ENCODE measurements at places on chromosomes 12 and 14. TPM values are rescaled to one million over a fixed set of nuclear protein-coding genes. Genes with fewer than 3 reads are reported as not detected.

- DNase-seq, result no peak
These were observed 132.0 kb downstream of the DACT1 start for GRCh38 chr14:58769771-58770170.

- no peak for DNase-seq
These were observed 91.1 kb downstream of the FBXL14 start for GRCh38 chr12:1503281-1503711.

GRCh38 chr12:122955156-122955555, 11.1 kb downstream of the ABCB9 start:
- peak; percentile 89 for DNase-seq

DNA sequence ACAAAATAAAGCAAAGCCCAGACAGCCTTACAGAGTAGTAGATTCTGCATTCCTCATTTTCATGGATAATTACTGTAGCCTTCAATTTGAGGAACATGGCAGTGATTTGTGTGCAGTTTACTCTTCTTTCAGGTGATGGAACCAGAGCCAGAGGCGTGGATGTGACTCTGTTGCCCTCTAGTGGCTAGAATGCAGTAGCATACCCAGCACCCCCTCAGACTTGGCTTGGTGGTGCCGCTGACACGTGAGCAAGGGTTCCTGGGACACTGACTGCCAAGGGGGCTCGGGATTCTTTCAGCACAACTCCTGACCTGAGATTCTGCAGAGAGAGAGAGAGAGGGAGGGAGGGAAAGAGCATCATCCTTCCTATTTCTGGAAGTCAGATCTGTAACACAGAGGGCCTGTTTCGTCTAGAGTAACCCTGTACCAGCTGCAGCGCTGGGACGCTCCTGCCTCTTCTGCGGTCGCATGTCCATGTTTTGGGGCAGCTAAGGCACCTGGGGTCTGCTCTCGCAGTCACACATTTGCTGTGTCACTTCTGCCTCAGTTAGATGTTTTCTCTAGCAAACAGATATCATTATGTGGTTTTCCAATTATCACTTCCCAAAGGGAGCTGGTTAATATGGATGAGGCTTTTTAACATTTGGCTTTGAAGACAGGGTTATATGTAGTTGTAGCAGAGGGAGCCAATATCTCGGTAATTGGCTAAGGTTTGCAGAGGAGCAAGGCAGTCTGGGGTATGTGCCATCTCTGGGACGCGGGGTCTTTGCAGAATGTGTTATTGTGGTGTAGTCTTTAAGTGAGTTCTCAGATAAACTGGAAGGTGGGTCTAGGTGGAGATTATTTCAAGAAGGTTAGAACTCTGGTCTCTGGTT, 428.1 kb downstream of the NRXN3 start:
- peak; percentile 63 for DNase-seq

- no peak for DNase-seq
These were observed 41.8 kb upstream of the PTPRR start for GRCh38 chr12:70962226-70962794.

CCDC175 gene
- total RNA-seq, result not detected

PCED1B gene
- total RNA-seq, result 2.8 TPM

TMEM233 gene
- total RNA-seq, result 7.2 TPM

GRCh38 chr12:80118565-80119324, 19.4 kb downstream of the OTOGL start:
- DNase-seq, result no peak

- DNase-seq, result no peak
These were observed 7.9 kb upstream of the SGPP1 start for GRCh38 chr14:63735720-63736119.

TOMM20L gene
- not detected for total RNA-seq

PYGL gene
- total RNA-seq, result 161 TPM

DNA sequence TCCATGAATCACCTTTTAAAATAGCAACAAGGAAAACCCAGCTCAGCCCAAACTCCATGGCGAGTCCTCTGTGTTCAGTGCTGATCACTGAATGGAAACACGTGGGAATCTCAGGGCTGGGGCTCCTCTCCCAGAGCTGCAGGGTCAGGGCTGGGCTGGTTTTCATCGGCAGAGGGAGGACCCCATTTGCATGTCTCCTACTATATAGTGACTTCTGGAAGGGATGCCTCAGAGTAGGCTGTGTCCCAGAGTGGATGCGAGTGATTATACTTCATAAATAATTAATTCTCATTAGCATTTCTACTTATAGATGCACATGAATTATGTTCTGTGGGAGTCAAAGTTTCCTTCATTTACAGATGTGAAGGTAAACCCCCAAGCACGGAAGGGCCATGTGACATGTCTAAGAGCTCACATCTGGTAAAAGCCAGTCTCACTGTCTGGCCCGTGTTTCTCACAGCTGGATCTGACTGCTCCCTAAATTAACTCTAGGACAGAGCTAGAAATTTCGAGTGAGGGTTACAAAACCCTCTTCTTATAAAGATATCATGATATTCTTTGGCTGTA, 685.0 kb downstream of the TMEM121 start:
- DNase-seq, result no peak

DNA sequence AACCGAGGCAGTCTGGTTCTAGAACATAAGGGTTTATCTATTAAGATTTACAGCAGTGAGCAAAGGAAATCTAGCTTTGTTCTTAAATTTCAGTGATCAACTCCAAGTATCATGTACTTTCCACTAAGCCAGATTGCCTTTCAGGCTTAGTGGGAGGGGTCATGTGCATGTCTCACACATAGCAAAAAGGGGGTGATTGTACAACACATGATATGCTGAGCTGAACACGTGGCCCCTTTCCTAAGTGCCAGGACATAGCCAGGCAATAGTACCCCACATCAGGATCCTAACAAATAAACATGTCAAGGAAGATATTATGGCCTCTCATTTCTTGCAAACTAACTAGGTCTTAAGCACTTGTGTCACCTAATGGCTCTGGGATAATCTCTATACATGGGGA, 347.2 kb downstream of the C12orf75 start:
- no peak for DNase-seq

MYH7 gene
- 258 TPM for total RNA-seq

DNA sequence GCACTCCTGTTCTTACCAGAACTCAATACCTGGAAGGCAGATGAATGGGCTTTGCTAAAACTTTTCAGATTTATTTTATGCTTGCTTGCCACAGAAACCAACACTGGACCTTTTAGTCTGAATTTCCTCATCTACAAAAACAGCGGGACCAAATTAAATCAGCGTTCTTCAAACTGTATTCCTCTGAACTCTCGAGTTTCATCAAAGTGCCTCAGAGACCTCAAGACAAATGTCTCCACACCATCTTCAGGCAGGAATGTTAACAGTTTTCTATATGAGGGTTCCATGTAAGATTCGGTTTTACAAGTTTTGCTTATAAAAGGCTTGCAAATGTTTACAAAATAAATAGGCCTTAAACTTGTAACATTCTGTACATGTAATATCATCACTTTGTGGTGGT, 74.6 kb downstream of the MED13L start:
- no peak for DNase-seq

NCAPD2 gene
- 15.5 TPM for total RNA-seq

DNA sequence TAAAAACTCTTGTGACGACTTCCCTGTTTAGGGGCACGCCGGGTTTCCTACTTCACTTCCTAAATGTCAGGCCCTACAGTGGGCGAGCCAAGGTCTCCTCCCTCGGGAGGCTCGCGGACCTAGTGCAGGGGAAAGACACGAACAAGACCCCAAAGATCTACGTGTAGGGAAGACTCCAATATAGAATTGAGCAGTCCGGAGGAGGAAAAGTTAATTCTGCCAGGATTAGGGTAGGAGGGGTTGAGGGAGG, 564 bp downstream of the ATXN3 start:
- no peak for DNase-seq

GRCh38 chr14:56896922-56897321, 86.6 kb upstream of the OTX2 start:
- DNase-seq, result no peak

DNA sequence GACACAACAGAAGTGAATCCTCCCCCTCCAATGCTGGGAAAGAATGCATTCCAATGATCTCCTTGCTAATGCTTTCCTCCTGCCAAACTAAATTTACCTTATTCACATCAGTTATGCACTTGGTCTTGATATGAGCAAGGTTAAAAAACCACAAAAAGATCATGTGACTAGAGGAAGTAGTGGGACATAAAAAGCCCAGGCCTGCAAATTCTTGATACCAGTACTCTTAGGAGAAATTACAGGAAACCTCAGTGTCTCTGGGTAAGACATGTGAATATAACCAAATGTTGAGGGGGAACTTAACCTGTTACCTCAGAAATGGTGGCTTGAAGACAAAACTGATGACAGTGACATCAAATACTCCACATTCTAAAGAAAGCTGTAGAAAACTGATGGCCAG, 427.1 kb downstream of the RPS29 start:
- DNase-seq, result no peak

DNA sequence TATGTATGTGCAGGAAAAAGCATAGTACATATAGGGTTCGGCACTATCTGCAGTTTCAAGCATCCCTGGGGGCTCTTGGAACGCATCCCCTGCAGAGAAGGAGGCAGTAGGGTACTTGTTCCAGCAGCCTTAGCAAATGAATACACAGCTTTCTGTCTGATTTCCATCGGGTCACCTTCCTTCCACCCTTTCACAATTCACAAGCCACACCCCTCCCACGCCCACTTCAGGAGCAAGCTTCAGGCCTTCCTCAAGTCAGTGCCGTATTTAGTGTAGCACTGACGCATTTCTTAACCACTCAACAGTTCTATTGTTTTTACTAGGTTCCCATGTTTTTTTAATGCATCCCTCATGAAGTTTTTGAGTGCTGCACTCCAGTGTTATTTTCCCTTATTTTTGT, 64.2 kb downstream of the CLMN start:
- DNase-seq, result no peak

COX8C gene
- total RNA-seq, result not detected

TCL1B gene
- total RNA-seq, result not detected

DNA sequence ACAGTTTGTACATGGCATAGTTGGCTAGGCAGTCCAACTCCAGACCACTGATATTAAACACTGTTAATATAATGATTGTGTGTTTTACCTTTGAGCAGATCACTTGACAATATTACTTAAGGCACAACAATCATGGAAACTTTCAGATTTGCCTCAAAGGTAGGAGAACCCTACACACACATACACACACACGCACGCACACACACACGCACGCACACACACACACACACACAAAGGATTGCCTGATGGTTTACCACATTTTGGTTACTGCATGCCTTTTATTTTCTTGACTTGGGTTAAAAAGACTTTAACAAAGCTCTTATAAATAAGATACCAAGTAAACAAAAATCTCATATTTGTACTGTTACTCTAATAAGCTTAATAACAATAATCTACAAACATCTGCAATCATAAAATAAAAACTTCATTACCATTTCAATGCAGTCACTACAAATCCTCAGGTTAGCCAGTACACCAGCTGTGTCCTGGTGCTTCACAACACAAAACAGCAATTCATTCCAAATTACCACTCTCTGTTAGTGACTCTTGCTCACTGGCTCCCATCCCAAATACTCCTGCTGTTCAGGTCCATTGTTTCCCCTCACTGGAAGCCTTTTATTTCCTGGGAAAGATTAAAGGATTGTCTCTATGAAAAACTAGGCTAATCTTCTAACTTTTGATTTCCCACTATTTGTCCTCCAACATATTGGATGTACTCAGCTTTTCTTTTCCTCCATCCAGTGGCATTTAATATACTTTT, 175.2 kb upstream of the ATP2B1 start:
- peak; percentile 74 for DNase-seq

PIWIL1 gene
- total RNA-seq, result not detected

NINJ2 gene
- 0.13 TPM for total RNA-seq

GRCh38 chr14:21846227-21846885, 172.7 kb upstream of the OR4E1 start:
- DNase-seq, result peak; percentile 5

DNA sequence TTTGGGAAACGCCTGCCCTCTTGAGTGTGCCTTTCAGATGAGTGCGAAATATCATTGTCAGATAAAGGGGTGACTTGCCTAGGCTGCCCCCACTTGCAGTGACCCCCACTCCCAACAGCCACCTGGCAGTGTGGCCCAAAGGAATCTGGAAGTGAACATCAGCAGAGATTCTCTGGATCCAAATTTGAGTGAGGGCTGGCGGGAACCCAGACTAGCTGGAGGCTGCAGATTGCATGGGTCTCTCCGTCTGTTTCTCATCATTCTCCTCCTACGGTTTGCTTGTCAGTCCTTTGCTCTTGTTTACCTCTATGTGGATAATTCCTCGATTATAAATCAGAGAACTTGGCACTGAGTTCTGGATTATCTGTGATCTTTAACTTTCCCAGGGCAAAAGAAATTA, 280.8 kb downstream of the ZFP36L1 start:
- no peak for DNase-seq

Data from myocyte (in vitro differentiated cells).